Activated CD8-positive, alpha-beta memory T cell treated with anti-CD3 and anti-CD28 coated beads for 1 hour (primary cell): ENCODE measurements at places on chromosomes 3 and 15.

DNA sequence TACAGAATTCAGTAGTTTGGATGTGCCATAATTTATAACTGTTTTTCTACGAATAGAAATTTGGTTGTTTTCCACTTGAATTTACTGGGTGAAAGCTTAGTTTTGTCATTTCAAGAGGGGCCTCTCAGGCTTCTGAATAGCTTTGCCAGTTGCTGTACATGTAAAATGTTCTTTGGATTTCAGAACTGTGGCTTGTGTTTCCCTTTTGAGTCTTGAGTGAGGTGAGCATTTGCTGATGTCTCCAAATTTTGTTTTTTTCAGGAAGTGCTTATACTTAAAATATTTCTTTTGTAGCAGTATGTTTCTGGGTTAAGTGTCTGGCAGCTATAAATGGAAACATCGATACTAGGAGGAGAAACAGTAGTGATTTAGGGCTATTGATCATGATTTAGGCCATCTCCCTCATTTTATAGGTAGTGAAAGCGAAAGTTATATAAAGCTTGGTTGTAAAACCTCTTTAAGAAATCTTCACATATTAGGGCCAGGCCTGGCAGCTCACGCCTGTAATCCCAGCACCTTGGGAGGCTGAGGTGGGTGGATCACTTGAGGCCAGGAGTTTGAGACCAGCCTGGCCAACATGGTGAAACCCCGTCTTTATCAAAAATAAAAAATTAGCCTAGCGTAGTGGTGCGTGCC, 9.2 kb upstream of the TRAK1 start:
- DNase-seq = no peak

- DNase-seq = no peak
These were observed 185.8 kb upstream of the CFAP20DC start for GRCh38 chr3:59235634-59236012.

DNA sequence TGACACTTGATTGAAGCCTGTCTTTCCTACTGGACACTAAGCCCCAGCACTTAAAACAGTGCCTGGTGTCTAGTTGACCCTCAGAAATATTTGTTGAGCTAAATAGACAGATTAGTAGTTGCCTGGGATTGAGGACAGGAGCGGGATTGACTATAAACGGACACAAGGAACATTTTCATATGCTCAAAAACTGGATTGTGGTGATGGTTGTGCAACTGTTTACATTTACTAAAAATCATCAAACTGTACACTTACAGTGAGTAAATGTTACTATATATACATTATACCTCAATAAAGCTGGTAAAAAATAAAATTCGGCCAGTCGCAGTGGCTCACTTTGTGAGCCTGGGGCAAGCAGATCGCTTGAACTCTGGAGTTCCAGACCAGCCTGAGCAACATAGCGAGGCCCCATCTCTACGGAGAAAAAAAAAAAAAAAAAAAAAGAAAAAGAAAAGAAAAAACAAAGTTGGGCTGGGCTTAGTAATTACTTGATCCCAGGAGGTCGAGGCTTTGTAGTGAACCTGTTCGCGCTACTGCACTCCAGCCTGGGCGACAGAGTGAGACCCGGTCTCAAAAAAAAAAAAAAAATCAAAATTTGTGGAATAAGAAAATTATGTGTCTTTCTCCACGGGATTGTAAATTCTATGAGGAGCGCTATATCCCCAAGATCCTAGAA, 632 bp upstream of the IDH3A start:
- DNase-seq = no peak

- no peak for DNase-seq
These were observed 40.5 kb downstream of the SST start for GRCh38 chr3:187629711-187630110.

DNA sequence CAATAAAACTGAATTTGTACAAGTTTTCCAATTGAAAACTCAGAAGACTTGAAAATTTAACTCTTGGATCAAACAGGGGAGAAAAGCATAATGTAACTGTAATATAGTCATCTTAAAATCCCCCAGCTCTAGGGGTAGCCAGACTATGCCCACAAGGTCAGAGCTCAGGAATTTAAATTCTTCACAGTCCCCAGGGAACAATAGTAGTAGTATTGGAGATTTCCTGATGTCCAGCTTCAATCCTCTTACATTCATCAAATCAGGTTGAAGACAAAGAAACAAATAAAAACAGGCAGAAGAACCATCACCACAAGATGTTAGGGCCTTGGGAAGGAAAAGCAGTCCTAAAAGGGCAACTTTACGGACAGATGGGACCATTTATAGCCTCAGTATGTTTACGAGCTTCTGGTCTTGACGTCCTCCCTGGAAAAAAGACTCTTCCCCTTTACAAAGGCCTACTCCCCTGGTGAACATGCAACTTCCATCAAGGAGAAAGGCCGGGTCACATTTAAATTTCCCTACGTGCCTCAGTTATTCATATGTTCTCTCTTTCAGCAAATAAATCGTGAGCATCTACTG, 96.8 kb downstream of the PLCH1 start:
- no peak for DNase-seq

DNA sequence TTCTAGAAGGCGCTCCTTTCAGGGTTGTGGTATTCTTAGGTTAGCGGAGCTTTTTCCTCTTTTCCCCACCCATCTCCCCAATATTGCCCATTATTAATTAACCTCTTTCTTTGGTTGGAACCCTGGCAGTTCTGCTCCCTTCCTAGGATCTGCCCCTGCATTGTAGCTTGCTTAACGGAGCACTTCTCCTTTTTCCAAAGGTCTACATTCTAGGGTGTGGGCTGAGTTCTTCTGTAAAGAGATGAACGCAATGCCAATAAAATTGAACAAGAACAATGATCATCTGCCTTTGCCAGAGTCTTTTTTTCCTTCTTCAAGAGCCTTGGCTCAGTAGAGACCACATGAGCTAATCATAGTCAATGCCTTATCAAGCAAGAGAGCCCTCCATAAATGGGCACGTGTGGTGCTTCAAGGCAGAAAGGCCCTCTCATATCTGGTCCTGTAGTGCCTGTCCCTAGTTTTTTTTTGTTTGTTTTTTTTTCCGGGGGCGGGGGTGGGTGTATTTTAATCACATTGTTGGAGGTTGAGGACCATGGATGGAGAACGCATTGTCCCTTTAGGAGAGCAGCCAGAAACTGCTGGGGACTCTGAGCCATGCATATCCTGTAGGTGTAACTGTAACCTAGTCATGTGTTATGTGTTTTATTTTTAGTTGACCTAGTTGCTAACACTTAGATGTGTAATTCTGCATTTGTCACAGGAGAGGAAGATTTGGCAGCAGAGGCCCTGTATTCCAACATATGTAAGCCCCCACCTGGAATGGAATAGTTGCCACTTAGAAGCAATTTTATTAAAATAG, 64.7 kb upstream of the ACAD9 start:
- DNase-seq = no peak
